ENCODE measurements at places on chromosomes 12 and 14. TPM values are rescaled to one million over a fixed set of nuclear protein-coding genes. Genes with fewer than 3 reads are reported as not detected.

LMO3 gene
- total RNA-seq, result not detected

INHBC gene
- total RNA-seq, result not detected

- DNase-seq, result no peak
- H3K27me3 ChIP-seq, result peaks cover 46% of the 10 kb centered on the region
- no peak overlapping the region for H3K27ac ChIP-seq
- no peaks in the 10 kb centered on the region for H3K4me1 ChIP-seq
These were observed 11.5 kb upstream of the C14orf132 start for GRCh38 chr14:96027431-96028355.

- no peak for DNase-seq
- H3K27me3 ChIP-seq, result no peaks in the 10 kb centered on the region
- peaks cover 15% of the 10 kb centered on the region for H3K4me1 ChIP-seq
- no peaks in the 10 kb centered on the region for H3K36me3 ChIP-seq
- H3K4me3 ChIP-seq, result no peak overlapping the region
These were observed 8.3 kb downstream of the TMTC2 start for GRCh38 chr12:82694970-82695369.
